Activated CD8-positive, alpha-beta memory T cell treated with anti-CD3 and anti-CD28 coated beads for 4 hours (primary cell): ENCODE measurements at places on chromosomes 5 and 9.

DNA sequence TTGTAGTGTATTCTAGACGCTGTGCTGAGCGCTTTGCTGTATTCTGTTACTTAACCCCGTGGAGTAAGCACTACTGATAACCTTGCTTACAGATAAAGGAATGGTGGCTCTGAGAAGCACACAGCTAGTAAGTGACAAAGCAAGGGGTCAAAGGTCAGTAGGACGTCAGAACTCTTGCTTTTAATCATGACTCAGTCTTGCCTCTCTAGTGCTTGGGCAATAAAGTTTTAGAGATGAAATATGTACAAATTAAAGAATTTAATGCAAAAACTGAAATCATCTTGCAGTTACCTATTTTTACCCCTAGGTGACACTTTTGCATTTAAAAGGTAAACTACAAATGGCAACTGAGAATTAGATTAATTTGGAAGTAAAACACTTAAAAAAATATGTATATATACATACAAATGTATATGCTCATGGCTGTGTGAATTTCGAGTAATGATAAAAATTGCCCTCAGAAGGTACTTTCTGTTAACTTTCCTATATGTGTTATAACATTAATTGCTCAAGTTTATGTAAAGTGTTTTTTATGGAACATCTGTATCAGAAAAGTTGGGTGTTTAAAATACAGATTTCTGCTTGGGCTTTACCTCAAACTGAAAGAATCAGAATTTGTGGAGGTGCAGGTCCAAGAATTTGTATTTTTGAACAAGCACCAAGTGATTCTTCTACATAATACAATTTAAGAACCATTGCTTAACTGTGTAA lies 175.1 kb upstream of the DAB2 start:
- DNase-seq, result no peak

DNA sequence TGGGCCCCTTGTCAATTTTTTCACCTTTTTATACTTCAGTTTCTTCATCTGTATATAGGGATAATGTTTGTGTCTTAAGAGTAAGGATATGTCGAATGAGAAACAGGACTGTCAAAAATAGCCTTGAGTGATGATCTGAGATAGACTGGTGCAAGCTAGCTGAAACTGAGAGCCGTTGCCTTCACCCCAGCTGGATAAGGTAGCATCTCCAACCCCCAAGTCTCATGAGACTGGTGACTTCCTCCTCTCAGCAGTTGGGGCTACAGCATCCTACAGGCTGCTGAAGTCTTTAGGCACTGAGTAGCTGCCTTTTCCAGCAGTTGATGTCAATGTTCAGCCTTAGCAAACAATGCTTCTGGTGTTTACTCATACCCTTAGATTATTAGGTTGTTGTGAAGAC lies 330.2 kb downstream of the OSTF1 start:
- no peak for DNase-seq

DNA sequence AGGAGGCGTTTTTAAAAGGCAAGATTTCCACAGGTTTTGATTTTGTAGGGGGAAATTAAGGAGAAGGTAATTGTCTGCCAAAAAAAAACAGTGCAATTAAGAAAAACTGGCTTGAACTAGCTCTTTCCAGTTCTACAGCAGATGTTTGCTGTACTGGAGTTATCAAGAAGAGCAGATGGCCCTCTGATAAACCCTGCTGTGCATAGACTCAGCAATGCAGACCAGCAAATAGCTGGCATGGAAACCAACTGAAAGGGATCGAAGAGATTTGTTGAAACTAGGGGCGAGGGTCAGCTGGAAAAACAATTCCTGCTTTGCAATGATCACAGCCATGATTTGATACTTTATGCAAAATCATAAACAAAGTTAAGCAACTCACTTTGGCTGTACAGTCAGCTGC lies 17.8 kb upstream of the BHMT start:
- DNase-seq, result no peak

- no peak for DNase-seq
Measured at GRCh38 chr9:14147738-14148137, 166.2 kb downstream of the NFIB start.

DNA sequence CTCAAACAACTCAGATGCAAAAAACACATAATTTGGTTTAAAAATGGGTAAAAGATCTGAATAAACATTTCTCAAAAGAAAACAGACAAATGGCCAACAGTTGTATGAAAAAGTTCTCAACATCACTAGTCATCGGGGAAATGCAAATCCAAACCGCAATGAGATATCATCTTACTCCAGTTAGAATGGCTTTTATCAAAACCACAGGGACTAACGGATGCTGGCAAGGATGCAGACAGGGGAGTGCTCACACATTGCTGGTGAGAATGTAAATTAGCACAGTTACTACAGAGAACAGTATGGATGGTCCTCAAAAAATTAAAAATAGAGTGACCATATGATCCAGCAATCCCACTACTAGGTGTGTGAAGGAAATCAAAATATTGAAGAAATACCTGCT lies 589.1 kb upstream of the ADAMTS16 start:
- no peak for DNase-seq

GRCh38 chr5:180333661-180334060 lies 19.5 kb downstream of the GFPT2 start:
- DNase-seq, result no peak

DNA sequence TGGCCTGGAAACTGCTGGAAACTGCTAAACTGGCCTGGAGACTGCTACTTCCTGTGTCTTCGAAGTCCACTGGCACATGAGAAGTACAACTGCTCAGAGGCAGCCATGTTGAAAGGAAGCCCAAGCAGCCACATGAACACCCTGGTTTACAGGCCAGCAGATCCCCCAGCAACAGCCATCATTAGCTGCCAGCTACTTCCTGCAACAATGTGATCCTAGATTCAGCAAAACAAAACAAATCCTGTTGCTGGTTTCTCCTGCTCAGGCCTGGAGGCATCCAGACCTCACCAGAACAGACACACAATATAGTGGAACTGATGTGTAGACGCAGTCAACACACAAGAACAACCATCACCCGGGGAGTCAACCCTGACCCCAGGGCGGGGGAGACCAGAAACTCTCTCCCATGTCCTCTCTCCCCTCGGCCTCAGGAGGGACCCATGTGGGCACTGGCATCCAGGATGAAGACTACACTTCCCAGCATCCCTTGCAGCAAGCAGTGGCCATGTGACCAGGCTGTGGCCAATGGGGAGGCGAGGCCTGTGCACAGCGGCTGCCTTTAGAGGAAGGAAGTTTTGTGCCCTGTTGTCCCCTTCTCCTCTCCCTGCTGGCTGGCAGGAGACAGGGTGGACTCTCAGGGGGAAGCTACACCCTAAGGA lies 9.2 kb upstream of the LCN15 start:
- no peak for DNase-seq

DNA sequence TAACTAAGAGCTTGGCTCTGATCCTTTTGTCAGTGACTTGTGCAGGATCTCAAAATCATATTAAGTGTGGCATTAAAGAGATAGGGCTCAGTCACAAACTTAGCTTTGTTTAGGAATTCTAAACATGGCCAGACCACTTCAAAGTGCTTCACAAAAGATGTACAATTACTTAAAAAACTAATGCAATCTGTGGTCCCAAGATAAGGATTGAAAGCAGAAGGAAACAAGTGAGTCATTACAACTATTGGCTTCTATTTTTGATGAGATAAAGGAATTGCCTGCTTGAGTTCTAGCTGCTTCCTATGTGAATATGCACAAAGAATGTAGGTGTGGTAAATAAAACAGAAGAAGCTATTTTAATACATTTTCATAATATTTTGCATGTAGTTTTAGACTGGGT lies 44.9 kb upstream of the SLC12A2 start:
- no peak for DNase-seq

DNA sequence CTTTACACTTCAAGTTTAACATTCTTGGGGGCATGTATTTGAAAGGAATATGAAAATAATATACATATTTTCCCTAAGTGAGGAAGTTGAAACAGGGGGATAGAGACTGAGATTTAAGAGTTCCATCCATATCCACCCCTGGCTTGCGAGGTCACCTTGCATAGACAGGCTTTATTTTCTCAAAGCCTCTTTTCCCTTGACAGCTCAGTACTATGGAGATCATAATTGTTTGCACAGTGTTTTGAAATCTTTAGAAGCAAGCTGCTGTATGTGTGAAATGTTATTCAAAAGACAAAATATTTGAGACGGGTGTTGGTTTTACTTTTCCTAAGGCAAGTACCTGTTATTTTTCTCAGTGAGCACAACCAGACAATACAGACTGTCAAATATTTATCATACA lies 163.1 kb downstream of the LRRC70 start:
- DNase-seq, result no peak

GRCh38 chr5:132227485-132228240 lies at the start of gene P4HA2:
Gene P4HA2, minus strand, starts transcription at chr5:132227853. Its CDS starts 9,227 bp downstream, at chr5:132218626.
- DNase-seq, result no peak

DNA sequence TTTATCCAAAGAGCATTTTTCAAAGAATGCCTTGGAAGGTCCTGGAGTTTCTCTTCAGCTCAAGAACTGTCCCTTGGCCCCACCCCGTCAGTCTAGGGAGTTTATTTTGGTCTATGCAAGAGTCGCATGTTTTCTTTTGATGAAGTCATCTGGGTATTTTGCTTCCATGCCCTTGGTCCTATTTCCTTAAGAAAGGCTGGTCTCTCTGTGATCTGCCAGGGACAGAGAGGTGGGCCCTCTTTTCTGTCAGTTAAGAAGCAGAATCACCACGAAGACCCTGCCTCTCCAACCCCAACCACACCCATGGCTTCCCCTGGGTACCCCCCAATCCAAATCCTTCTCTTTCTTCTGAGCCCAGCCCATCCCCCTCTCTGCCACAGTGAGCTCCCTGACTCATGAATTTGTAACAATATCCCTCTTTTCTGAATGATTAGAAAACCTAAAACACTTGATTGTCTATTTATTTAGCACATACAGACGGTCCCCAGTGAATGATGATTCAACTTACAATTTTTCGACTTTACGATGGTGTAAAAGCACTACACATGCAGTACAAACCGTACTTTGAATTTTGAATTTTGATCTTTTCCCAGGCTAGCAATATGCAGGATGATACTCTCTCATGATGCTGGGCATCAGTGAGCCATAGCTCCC lies 163.5 kb upstream of the ADRA1B start:
- no peak for DNase-seq

DNA sequence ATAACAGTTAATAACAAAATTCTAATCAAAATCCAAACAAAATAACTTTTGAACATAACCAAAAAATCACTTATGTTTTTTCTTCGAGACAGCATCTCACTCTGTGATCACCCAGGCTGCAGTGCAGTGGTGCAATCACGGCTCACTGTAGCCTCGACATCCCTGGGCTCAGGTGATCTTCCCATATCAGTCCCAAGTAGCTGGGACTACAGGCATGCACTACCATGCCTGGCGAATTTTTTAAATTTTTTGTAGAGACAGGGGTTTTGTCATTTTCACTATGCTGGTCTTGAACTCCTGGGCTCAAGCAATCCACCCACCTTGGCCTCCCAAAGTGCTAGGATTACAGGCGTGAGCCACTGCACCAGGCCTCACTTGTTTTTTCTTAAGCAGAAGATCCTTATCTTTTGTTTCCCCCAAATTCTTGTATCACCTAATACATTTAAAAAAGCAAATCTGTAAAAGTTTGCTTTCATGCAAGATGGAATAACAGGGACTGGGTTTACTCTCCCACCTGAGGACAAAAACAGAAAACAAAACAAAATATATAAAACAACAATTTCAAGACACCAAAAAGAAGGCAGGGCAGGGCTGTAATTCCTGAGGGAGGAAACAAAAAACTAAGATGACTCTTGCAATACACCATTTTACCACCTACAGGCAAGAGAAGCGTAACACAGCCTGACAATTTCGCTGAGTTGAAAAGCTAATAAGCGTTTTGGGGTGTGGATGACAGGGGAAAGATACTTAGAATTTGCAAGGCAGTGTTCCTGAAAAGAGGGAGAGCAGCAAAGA lies 71.4 kb downstream of the RAPGEF6 start:
- no peak for DNase-seq

DNA sequence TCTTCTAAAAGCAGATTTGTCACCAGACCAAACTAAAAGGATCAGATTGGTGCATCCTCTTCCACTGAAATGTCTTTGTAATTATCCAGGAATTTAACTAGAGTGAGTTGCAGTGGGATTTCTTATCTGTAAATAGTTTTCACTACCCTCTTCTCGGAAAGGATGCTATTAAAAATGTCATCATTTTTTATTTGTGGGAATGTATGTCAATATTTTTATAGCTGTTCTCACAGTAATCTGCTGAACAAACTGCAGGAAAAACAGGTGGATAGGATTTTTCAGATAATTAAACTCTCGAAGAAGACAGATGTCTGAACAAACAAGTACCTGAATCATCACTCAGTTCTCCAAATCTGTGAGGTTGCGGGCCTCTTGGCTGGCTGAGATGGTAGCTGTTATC lies 62.7 kb downstream of the RAB14 start:
- no peak for DNase-seq

DNA sequence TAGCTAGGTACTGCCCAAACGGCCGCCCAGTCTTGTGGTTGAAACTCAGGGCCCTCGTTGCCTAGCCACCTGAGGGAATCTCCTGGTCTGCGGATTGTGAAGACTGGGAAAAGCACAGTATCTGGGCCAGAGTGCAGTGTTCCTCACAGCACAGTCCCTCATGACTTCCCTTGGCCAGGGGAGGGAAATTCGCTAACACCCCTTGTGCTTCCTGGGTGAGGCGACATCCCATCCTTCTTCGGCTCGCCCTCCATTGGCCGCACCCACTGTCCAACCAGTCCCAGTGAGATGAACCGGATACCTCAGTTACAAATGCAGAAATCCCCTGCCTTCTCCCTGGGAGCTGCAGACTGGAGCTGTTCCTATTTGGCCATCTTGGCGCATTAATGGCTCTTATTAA lies 250.5 kb downstream of the FER start:
- no peak for DNase-seq

DNA sequence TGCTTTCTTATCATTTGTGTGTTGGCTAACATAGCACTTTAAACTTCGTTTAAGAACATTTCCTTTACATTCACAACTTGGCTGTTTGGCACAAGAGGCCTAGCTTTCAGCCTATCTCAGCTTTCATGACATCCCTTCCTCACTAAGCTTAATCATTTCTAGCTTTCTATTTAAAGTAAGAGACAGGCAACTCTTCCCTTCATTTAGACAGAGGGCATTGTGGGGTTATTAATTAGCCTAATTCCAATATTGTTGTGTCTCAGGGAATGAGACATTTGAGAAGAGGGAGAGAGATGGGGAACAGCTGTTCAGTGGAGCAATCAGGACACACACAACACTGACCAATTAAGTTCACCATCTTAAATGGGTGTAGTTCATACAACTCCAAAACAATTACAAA lies 51.0 kb upstream of the OR2K2 start:
- no peak for DNase-seq

- DNase-seq, result no peak
Measured at GRCh38 chr9:4939118-4939561, 45.9 kb upstream of the JAK2 start.
